ENCODE measurements at places on chromosomes 5 and 9. TPM values are rescaled to one million over a fixed set of nuclear protein-coding genes. Genes with fewer than 3 reads are reported as not detected.

Gene GRM6
- not detected for total RNA-seq

Gene TMC1
- not detected for total RNA-seq

Gene CDO1
- total RNA-seq: not detected

Gene HAND1
- total RNA-seq: not detected

Gene LHX6
- 2.5 TPM for total RNA-seq

Gene APBA1
- 0.21 TPM for total RNA-seq

Gene MARCOL
- not detected for total RNA-seq

Gene WDR38
- total RNA-seq: not detected

Gene IGFBPL1
- total RNA-seq: 0.14 TPM

Gene GLRA1
- total RNA-seq: not detected

Gene TARS1
- 267 TPM for total RNA-seq

Gene AQP3
- 0.79 TPM for total RNA-seq

Gene RNF208
- total RNA-seq: 0.17 TPM

Gene SV2C
- not detected for total RNA-seq

Gene DMRTA1
- total RNA-seq: 0.88 TPM

Gene CYFIP2
- total RNA-seq: 24.7 TPM

Gene SMIM33
- total RNA-seq: not detected

Gene ANXA2R
- 8.0 TPM for total RNA-seq

Gene NR6A1
- total RNA-seq: 1.2 TPM

Gene LCN6
- total RNA-seq: not detected

Gene CDH9
- not detected for total RNA-seq

Gene MAN2A1
- total RNA-seq: 70.8 TPM

Gene FGF1
- total RNA-seq: 1.8 TPM

Gene KIF27
- 3.3 TPM for total RNA-seq

Gene CETN3
- 54.1 TPM for total RNA-seq

Gene SPINK13
- not detected for total RNA-seq

Gene ZNF474
- total RNA-seq: not detected

Gene SPINK7
- not detected for total RNA-seq

Gene ZFP2
- not detected for total RNA-seq

Gene ACOT12
- not detected for total RNA-seq

Gene PLCXD3
- 2.8 TPM for total RNA-seq

Gene CDH18
- 5.3 TPM for total RNA-seq
